ENCODE measurements at places on chromosomes 11 and 22.

DNA sequence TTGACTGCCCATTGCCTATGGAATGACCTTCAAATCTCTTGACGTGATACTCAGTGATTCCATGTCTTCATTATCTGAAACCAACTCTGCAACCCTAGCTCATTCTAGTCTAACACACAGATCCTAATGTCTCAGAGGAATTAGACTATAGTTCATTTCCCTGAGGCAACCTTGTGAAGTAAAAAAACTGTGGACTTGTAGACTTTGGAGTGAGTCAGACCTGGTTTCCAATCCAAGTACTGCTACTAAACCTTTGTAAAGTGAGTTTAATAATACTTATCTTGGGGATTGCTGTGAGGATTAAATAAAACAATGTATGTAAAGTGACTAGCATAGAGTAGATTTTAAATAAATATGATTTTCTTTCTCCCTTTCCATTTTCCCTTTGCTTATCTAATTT is 226.1 kb downstream of the BLID start:
- no peak for DNase-seq

DNA sequence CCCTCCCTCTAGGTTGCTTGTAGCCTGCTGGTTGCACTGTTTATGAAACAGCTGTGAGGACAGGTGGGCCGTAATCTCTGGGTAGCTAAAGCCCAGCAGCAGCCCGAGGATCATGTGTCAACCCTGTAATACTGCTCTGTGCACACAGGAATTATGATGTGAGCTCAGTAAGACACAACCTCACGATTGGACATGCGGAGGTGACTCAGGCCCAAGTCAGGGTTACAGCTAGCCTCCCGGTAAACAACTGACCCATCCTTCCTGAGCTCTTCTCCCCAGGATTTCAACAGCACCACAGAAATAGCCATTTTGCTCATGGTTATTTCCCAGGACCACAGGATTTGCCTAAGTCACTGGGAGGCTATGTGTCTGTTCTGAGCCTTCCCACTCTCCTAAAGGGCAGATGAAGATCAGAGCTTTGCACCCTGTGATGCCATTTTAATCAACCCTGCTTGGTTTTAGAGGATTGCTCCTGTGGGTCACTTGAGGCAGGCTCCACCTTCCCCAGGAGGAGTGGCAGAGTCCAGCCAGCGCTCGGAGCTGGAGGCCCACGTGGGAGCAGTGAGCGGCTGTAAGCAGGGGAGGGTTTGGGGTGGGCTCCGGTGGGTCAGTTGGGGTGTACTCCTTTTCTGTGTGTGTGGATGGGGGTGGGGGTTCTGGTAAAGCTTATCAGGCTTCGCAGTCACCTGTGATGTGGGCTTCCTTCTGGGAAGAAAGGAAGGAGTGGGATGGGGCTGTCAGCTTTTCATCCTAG is at the start of gene AMPD3:
Gene AMPD3, plus strand, starts transcription at position 387 of the 754 bp plus-strand sequence. CDS start 6,256 bp downstream, outside the sequence.
- no peak for DNase-seq

GRCh38 chr11:16310943-16311342 is 45.4 kb downstream of the SOX6 start:
- no peak for DNase-seq

DNA sequence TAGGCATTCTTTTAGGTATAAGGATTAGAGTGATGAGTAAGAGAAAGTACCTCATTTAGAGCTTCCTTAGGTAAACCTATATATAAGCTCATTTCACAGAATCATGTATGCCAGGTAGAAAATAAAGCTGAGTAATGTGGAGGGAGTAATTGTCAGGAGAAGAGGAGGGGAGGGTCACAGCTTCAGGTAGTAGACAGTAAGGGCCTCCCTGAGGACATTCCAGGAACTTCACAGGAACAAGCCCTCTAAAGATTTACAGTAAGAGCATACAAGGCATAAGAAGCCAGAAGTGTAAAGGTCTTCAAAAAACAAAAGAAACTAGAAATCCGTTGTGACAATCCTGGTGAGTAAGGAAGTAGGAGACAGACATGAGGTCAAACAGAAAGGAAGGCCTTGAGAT is 57.6 kb downstream of the USP47 start:
- DNase-seq: no peak

DNA sequence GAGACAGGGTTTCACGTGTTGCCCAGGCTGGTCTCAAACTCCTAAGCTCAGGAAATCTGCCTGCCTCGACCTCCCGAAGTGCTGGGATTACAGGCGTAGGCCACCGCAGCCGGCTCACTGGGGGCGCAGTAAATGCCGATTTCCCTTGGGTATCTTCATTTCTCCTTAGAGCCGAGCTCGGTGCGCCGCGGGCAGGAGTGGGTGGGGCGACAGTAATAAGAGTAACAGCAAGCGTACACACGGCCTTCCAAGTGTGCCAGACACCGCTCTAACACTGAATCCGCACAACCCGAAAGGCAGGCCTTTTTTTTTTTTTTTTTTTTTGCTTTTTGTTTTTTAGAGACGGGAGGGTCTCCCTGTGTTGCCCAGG is 500 bp upstream of the ADSL start:
- peak; percentile 41 for DNase-seq

DNA sequence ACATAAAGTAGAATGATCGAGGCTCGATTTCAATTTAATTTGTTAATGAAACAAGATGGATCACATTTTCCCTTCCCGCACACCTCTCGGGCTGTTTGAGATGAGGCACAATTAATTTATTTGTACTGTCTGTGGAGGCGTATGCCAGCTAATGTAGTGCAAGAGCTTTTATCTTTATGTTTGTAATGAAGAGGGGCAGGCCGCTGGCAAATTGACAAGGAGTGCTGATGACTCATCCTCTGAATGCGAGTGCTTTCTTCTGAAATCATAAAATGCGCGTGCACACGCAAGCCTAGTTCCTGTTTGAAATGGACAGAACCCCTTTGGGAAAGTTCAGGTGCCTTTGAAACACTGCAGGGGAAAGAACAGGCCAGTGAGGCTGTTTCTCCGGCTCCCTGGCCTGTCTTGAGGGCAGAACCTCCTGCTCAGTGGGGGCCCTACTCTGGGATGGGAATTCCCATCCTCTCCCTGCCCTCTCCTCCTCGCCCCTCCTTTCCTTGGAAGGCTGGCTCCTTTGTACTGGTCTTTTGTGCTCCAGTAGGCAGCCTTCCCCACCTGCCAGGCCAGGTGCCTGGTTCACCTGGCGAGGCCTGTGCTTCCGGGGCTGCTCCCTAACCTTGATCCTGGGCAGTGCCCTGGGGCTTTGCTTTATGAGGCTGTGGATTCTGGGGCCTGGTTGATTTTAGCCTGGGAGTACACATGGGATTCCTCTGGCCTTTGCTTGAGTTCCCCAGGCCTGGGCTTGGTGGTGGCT is 50.3 kb downstream of the TEAD1 start:
- no peak for DNase-seq

- no peak for DNase-seq
These were observed 208.1 kb upstream of the CADM1 start for GRCh38 chr11:115712296-115712695.

DNA sequence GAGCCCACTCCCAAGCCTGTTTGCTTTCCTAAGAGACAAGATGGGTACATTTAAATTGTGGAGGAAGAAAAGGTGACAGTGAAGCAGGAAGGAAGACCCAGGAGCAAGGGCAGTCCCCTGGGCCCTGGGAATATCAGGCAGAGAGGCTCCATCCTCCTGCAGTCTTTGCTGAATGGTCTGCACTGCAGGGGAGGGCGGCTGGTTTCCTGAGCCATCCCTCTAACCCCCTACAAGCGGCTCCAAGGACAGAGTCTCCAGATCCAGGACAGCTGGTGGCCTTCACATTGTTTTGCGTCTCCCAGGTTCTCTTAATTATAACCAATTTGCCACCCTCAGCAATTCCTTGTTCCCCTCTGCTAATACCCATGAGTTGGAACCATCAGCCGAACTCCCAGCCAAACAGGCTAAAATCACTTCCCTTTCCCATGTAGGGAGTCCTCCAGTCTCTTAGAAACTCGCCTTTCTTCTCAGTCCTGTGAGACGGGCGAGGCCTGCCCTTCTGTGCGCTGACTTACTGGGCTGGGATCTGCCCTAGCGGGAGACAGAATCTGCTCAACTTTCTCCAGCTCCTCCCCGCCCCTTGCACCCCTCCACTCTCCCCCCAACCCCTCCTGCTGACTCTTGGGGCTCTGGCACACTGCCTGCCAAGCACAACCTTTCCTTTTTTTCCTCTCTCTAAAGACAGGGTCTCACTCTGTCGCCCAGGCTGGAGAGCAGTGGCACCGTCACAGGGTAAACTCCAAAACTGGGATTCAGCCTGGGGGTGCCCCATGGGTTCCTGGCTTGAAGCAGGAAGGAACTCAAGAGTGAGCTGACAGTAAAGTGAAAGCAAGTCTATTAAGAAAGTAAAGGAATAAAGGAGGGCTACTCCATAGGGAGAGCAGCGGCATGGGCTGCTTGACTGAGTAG is 53.4 kb upstream of the EMID1 start:
- no peak for DNase-seq

DNA sequence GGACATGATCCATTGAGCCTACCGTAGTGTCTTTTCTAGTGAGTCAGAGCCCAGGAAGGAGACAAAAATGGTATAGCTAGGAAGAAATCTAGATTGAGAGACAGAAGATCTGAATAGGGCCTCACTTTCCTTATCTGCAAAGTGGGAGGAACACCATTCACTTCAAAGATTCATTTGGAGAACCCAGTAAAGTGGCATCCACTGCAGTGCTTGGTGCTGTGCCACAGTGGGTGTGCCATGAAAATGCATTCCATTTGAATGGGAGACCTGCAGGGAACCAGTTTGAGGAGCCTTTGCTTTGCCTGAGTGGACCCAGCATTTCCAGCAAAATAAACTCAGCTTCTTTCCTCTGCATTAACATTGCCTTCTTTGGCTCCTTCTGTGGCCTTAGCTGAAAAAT is 470.5 kb upstream of the CADM1 start:
- DNase-seq: no peak

DNA sequence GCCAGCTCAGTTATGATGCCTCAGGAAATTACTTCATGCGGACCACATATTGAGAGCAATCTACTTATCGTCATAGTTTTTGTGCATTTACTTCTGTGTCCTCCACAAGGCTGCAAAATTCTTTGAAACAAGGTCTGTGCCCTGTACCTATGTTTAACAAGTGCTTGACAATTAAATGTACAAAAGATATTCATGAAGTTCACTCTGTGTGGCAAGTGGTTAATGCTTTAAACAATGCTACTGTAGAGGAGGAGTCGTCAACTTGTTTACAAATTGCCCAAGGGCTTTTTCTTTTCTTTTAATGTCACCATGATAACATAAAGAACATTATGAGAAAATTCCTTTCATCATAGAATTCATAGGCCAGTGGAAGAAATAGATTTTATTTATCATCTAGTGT is 871.5 kb upstream of the CCDC90B start:
- no peak for DNase-seq

- DNase-seq: no peak
These were observed 67.2 kb upstream of the CD82 start for GRCh38 chr11:44498089-44498871.

Measured in CD4-positive, alpha-beta T cell treated with Interleukin-6 at 100 ng/mL for 8 hours (primary cell).